Neural progenitor cell (in vitro differentiated cells): ENCODE measurements at places on chromosomes 5 and 9.

DNA sequence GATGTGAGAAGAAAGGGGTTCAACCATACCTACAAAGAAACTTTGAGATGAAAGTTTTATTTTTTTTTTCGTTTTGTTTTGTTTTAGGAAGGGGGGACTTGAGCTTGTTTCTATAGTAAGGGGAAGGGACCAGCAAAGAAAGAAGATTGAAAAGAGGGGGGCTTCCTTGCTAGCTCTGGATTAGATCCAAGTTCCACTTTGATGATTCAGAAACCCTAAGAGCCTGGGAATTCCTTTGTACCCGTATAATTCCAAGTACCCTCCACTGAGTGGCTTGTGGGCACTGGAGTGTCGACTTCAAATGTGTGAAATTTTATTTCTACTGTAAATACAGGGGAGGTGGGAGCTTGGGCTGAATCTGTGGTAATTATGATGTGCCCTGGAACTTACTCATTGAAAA, 10.9 kb downstream of the MAMDC2 start:
- DNase-seq = no peak

DNA sequence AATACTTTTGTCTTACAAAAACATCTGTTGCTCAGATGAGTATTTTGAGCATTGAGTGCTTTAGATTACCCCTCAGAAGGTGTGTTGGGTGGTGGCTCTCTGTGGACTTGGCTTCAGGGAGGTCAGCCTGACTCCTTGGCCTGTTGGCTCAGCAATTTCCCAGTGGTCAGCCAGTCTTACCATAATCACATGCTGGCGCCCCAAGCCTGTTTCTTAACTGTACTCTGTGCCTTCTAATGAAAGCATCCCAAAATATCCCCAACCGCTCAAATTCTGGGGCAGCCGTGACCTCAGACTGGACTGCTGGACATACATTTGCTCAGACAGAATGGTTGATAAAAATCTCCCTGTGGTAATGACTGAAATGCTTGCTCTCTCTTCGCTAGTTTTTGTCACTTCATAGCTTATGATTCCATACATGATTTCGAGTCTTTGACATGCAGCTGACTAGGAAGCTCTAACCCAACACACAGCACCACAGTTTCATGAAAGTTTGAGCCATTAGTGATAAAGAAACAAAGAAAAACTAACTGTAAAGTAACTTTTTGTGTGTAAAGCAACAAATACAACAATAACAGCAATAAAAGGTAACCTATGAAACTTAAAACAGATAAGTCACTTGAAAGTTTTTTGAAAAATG, 562.2 kb upstream of the MEF2C start:
- no peak for DNase-seq

DNA sequence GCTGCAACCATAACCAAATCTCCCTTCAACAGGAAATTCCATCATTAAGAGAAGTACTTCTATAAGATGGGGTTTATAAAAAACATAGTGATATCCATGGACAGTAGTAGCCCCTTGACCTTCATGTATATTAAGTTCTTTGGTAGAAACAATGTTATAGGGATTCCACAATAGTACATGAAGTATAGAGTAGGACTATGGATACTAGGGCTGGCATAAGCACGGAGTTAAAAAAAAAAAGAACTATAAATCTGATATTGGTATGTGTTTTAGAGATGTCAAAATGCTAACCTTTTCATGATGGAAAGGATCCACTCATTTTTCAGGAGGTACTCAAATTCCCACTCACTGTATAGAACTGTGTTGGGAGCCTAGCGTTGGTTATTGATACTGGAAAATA, 337.6 kb downstream of the FGF10 start:
- no peak for DNase-seq

- peak; percentile 65 for DNase-seq
These were observed 298.0 kb upstream of the PAPPA start for GRCh38 chr9:115855458-115856133.

GRCh38 chr5:154110716-154111115, 71.9 kb downstream of the MFAP3 start:
- DNase-seq = no peak

DNA sequence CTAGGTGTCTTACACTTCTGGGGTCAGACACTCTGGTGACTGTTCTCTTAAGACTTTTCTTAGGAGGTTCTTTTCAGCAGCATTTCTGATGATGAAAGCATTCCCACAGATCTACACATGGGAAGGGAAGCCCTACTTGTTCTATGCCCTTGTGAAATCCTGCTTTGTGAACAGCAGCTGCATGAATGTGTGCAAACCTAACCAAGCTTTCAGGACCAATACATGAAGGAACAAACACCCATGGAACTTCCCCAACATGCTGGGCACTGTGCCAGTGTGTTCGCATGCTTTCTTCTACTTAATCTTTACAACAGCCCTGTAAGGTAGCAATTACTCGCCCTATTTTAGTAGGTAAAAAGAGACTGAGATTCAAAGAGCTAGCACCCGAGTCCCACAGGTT, 439.9 kb upstream of the KLF4 start:
- no peak for DNase-seq

DNA sequence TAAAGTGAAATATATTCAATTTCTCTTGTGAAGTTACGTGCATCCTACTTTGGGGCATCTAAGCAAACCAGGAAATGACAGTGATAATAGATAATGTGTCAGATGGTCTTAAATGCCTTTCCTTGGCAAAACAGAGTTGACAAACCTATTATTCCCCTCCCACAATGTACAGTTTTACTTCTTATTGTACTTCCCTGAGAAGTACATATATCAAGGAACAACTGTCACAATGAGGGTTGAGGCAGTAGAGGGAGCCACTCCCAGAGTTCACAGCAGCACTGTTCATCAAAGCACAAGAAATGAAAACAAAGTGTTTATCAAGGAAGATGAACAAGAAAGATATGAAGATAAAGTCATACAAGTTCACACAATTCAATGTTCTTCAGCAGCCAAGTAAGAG, 41.1 kb downstream of the ELAVL2 start:
- DNase-seq = no peak

- no peak for DNase-seq
These were observed 40.3 kb downstream of the SLC28A3 start for GRCh38 chr9:84300271-84300670.

DNA sequence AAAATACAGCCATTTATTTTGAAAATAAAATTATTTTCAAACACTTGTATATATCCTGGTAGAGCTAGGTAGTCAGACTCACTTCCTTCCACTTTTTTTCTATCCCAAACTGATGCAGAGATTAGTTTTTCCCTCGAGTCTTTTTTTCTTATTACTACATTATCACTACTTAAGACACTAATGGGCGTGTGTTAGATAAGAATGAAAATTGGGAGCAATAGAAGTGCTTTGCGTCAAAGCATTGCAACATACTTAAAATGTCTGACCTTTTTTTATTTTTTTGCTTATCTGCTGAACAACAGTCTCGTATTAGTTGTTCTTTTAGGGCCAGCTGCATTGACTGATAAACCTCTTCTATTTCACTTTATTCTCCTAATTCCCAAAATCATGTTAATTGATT, 1278.7 kb downstream of the CDH12 start:
- no peak for DNase-seq

- DNase-seq = no peak
These were observed 96.4 kb upstream of the SELENOP start for GRCh38 chr5:42908086-42908485.

DNA sequence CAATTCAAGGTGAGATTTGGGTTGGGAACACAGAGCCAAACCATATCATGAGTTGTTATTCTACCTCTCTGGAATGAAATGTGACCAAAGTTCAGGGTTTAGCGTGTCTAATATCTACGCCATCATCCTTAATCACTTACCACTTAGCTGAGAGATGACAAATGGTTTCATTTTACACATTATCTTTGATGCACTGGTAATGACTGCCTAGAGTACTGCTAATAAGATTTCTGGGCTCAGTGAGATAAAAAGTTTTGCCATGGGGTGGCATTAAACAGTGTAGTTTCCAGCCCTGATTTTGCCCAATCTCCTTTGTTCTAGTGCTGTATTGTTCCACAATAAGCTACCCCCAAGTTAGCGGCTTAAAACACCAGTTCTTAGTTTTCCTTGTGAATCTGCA, 367.2 kb downstream of the MLLT3 start:
- no peak for DNase-seq

GRCh38 chr9:109193974-109194556, 27.0 kb upstream of the FRRS1L start:
- DNase-seq = no peak

GRCh38 chr9:134396825-134397224, 70.6 kb downstream of the RXRA start:
- no peak for DNase-seq

DNA sequence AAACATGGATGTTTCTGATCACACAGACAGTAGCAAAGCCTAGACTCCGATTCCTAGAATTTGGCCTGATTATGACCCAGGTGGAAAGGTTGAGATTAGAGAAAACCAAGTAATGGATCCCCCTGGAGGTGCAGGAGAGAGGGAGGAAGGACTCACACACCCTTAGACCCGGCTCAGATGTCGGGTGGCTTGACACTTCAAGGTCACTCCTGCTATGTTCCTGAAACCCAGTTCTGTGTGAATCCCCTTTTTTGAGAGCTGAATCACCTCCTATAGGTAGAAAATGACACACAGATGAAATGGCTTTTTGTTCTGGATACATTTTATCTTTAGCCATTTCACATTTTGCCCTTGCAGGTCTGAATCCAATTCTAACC, 192.8 kb downstream of the ARRDC3 start:
- DNase-seq = no peak

- no peak for DNase-seq
These were observed 27.8 kb downstream of the LAMC3 start for GRCh38 chr9:131036529-131037334.

DNA sequence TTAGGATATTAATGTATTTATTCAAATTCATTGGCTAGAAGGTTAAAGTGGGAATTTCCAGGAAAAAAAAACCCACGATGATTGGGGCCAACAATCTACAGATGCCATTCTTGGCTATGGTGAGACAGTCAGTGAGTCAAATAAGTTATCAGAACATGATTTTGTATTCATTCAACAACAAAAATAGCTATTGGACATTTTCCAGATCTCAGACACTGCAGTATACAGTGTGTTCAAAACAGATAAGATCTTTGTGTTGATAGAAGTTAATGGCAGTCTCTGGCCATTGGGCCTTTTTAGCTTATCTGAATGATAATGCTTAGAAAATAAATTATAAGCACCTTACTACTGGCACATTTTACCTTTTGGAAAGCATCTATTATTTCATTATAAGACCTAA, 547.7 kb downstream of the MAT2B start:
- DNase-seq = no peak

DNA sequence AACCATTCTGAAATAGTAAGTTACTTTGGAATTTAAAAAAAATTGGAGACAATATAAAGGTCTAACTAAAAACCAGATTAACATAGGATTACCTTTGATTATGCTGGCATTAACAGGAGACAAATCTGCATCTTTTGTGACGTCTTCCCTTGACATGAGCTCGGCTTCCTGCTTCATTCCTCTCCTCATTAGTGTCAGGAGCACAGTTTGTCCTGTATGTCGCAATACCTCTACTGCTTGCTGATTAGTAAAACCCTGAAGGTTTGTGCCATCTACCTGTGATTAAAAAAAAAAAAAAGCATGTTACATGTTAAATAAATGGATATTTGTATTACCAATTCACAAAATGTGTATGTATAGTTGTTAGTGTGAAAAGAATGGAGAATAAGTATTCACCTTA, 73.7 kb downstream of the MPDZ start:
- no peak for DNase-seq

GRCh38 chr9:19931098-19931890, 142.5 kb upstream of the SLC24A2 start:
- no peak for DNase-seq

- no peak for DNase-seq
These were observed 43.8 kb upstream of the CTSL start for GRCh38 chr9:87682085-87682484.

- DNase-seq = peak; percentile 50
These were observed 18.8 kb downstream of the SMIM32 start for GRCh38 chr5:136174021-136174659.

- no peak for DNase-seq
These were observed 69.6 kb downstream of the CCDC171 start for GRCh38 chr9:15622318-15622971.

- no peak for DNase-seq
These were observed 23.4 kb downstream of the ADCY2 start for GRCh38 chr5:7419367-7419766.

GRCh38 chr5:99721506-99721905, 792.7 kb upstream of the CHD1 start:
- no peak for DNase-seq

GRCh38 chr5:160231783-160232342, 2.6 kb downstream of the FABP6 start:
- no peak for DNase-seq

- DNase-seq = no peak
These were observed 16.9 kb upstream of the LECT2 start for GRCh38 chr5:135971701-135972100.

GRCh38 chr9:89667726-89668125, 62.9 kb downstream of the GADD45G start:
- DNase-seq = no peak

DNA sequence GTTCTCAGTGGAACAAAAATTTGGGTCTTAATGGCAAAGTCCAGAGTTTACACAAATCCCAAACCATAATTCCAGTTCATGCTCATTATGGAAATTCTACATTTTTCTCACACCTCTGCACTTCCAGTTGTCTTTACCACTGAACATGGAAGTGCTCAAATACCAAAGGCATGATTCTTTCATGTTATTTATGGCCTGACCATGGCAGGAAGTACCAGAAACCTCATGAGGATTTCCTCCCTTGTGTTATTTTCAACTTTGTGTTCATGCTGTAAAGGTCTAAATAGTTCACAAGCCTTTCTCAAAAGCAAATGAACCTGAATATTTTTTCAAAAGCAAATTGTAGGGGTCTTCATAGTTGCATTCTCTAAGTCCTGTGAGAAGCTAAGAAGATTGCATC, 82.0 kb upstream of the ITGA1 start:
- DNase-seq = no peak

DNA sequence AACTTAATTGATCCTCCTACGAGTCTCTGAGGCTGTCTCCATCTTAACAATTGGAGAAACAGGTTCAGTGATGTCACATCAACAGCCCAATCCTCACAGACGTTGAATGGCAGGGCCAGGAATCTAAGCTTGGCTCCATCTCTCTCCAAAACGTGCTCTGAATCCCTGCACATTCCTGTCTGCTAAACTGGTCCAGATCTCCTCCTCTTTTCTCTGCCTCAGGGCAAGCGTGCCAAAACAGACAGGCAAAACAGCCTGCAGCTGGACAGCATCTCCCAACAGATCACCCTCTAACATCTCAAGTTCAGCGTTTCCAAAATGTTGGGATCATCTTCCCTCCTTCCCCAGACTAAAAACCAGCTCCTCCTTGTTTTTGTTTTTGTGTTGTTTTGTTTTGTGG, 6.6 kb downstream of the FBP1 start:
- no peak for DNase-seq
